Stimulated activated CD8-positive, alpha-beta memory T cell treated with anti-CD3 and anti-CD28 coated beads, Interleukin-15, amount 100 ng/mL, for 4 hours (primary cell): ENCODE measurements at places on chromosomes 7 and 10.
A peak's percentile ranks its signal among the peaks of the same experiment; 100 is the strongest.

- DNase-seq: no peak
These were observed 25.5 kb upstream of the C10orf67 start for GRCh38 chr10:23370106-23370505.

GRCh38 chr7:1368682-1369571, 90.3 kb downstream of the MICALL2 start:
- no peak for DNase-seq

GRCh38 chr7:157073335-157073734, 62.9 kb upstream of the MNX1 start:
- no peak for DNase-seq

DNA sequence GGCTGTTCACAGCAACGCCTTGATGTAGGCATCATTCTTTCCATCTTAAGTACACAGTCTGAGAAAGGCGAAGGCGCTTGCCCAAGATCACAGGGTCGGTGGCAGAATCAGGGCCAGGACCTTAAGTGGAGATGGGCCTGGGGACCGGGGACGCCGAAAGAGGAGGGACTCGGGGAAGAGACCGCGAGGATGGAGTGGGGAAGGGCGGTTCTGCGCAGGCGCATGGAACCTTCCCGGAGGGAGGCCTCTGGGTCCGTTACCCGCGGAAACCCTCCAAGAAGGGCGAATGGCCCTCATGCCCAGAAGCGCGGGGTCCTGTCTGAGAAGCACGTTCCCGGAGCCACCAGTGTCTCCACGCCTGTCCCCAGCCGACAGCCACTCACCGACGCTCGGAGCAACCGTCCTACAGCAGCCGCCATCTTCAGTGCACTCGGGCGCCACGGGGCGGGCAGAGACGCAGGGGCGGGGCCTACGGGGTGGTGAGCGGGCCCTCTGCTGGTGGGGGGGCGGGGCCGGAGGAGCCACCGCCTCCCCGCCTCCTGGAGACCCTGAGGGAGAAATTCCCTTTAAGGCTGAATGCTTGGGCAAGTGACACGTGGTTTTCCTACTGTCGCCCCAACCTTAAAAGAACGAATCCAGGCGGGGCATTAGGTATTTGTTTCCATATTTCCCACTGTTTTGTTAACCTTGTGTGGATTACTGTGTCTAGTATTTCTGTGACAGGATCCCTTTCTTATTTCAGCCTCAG, at the start of gene PRDX3:
PRDX3 (minus strand) TSS at position 441 of the 748 bp plus-strand sequence; CDS start at position 419, 22 bp downstream.
- DNase-seq: peak; percentile 86

- DNase-seq: no peak
These were observed 140.6 kb downstream of the GNAI1 start for GRCh38 chr7:80275192-80275605.

GRCh38 chr7:82167558-82168314, 275.8 kb downstream of the CACNA2D1 start:
- no peak for DNase-seq

GRCh38 chr7:2515424-2516193, 4.0 kb upstream of the LFNG start:
- DNase-seq: no peak

- no peak for DNase-seq
These were observed 220.3 kb downstream of the PHTF2 start for GRCh38 chr7:78018641-78019446.

GRCh38 chr7:154892459-154892858, 110.5 kb downstream of the PAXIP1 start:
- no peak for DNase-seq

DNA sequence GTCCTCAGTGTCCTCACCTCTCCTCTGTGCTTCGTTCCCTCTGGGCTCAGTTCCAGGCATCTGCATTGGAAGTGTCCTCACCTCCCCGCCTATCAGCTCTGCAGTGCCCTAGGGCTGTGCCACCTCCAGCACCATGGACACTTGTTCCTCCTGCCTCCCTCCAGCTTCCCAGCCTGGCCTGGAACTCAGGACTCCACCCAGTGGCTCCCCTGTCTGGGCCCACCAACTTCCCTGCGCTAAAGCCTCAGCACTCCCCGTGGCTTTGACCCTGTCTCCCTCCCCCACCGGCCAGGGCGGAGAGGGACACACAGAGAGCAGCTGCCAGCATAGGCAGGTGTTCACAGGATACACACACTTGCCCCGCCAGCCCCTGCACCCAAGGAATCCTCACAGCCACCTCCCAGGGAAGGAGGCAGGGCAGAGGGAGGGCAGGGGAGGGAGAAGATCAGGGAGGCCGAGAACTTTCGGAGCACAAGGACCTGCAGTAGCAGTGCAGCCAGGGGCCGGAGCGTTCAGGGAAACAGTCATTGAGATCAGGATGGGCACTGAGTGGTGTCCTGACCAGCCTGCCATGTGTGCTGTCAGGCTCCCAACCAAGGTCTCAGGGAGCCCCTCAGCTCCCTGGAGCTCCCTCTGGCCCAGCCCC, 31.3 kb downstream of the ANXA8 start:
- DNase-seq: no peak

GRCh38 chr10:133143200-133143533, 16.9 kb upstream of the KNDC1 start:
- no peak for DNase-seq

DNA sequence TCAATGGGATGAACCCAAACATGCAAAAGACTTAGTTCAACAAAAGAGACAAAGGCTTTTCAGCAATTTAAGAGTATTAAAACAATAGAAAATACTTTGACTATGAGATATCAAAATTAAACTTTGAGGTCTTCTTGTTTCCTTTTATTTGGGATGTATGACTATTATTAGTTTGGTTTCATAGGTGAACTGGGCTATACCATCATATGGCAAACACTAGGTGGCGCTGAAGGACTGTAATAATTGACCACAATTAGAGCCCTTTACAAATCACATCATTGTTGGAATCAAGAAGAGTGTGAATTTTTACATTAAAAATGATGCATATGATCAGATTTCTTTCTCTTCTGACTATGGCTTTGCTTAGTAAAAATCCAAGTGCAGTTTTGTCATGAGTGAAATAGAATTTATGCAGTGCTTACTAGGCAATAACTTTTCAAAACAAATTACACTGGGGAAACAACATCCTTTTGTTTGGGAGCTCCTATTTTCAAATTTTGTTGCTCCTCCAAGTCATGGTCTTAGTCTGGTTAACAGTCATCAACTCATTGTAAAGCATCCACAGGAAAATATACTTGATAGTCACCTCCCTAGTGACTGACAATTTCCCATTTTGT, 14.7 kb upstream of the NXPH1 start:
- no peak for DNase-seq

DNA sequence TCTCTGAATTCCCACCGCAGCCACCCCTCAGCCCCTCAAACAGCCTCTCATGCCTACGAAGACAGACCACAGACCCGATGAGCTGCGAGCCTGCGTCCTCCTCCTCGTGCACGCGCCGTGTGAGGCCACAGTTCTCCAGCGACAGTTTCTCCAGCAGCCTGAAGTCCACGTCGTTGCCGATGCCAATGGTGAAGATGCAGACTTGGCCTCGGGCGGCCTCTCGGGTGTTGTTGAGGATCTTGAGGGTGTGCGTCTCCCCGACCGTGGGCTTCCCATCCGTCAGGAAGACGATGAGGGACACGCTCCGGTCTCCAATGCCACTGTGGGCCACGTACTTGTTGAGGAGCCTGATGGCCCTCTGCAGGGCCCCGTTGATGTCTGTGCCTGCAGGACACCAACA, 87.1 kb downstream of the ITIH5 start:
- no peak for DNase-seq

- DNase-seq: no peak
These were observed 189.2 kb downstream of the CSTF2T start for GRCh38 chr10:51510231-51510630.

DNA sequence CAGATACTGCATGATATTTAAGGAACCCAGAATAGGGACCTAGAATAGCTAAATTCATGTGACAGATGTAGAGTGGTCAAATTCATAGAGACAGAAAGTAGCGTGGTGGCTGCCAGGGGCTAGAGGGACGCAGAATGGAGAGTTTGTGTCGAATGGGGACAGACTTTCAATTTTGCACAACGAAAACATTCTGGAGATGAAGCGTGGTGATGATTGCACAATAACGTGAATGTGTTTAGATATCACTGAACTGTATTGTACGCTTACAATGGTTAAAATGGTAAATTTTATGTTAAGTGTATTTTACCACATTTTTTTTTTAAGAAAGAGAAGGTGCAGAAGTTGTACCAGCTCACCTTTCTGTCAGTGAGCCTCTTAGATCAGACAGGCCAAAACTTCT, 137.8 kb upstream of the TNS3 start:
- DNase-seq: no peak

GRCh38 chr10:16231176-16231575, 205.6 kb upstream of the PTER start:
- DNase-seq: no peak

- DNase-seq: no peak
These were observed 118.7 kb downstream of the SLIT1 start for GRCh38 chr10:97066877-97067555.

DNA sequence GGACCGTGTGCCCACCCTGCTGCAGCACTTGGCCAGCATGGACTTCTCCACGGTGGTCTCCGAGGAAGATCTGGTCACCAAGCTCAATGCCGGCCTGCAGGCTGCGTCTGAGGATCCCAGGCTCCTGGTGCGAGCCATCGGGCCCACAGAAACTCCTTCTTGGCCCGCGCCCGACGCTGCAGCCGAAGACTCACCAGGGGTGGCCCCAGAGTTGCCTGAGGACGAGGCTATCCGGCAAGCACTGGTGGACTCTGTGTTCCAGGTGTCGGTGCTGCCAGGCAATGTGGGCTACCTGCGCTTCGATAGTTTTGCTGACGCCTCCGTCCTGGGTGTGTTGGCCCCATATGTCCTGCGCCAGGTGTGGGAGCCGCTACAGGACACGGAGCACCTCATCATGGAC, 1.4 kb downstream of the RBP3 start:
- DNase-seq: no peak

GRCh38 chr10:106387063-106387462, 777.4 kb downstream of the SORCS1 start:
- DNase-seq: no peak

DNA sequence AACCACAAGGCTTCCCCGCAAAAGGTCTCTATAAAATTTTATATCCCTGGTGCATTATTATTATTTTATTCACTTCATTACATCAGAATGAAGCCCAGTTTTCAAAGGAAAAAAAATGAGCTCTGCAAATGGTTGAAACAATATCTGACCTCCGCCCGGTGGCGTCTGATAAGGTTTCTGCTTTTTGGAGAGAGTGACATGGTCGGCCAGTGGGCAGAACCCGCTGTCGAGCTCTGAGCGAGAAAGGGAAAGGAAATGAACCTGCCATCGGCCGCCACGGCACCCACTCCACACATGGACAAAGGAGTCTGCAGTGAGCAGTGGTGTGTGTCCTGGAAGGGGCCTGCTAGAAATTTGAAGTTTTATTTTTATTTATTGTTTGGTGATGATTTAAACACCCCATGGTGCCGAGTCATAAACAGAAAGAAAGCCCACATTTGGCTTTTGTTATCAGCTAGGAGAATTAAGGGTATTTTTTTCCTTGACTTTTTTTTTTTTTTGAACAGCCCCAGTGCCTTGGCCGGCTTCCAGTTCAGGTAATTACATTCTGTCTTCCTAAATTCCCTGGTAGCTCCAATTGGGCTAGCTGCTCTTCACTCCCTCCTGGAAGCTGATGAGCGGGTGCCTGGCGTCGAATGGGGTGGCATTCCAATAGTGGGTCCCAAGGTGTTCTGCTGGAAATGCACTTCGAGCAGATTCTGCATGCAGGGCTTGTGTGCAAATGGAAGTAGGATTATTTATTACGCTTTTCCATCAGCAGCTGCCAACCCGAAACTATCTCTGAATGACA, 149.4 kb upstream of the MKI67 start:
- no peak for DNase-seq

GRCh38 chr10:85145966-85146365, 817.6 kb downstream of the CCSER2 start:
- DNase-seq: no peak

DNA sequence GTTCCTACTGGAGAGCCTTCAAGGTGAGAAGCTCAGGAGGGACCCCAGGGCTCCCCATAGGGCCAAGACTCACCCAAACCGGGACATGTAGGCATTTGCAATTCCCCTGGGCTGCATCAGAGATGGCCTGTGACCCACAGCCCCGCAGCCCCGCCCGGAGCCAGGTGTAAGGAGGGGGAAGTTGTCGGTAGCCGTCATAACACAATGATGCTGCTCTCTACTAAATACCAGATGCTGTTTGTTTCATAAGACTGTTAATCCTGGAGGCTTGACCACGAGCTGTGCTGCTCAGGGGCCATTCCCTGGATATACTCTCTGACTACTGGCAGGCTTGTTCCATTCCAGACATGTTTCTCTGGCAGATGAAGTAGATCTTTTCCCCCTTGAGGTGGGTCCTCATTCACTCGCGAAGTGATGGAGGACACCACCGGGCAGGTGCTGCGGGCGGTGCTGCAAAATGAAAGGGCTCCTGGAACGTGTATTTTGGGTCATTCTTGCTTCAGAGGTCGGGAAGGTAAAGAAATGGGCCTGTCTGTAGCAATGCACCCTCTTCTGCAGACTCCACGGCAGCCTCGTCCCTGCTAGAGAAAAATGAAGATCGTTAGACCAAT, 61.1 kb downstream of the MKI67 start:
- DNase-seq: no peak

DNA sequence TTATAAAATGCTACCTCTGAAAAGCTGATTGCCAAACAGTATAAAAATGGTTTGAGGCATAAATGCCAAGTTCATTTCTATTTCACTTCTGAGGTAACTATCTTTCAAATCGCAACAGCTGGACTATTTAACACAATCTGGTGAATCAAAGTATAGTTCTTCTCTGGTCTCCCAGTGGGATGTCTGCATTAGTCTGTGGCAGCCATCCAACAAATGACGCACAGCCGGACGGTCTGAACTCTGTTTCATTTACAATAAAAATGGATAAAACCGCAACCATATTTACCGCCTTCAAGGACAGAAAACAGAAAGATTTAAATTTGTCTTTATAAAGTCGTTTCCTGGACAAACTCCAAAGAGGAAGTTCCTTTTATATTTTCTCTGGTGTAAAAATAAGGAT, 41.9 kb downstream of the ENO4 start:
- DNase-seq: no peak

GRCh38 chr10:24721229-24722106, 2.2 kb downstream of the ARHGAP21 start:
- no peak for DNase-seq

DNA sequence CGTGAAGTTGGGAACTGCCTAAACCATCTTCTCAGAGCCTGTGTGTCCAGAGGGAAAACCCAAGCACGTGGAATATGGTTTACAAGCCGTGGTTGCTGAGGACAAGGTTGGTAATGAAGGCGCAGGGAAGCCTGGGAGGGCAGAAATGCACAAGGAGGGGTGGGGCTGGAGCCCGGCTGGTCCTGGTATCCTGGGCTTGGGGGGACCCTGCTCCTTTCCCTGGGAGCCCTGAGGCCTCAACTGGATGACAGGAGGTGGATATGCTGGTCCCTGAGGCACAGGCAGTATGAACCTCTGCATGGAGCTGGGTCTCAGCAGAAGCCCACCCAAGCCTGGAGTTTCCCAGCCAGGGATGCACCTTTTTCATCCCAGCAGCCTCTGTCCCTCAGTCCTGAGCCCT, 80.3 kb upstream of the RET start:
- no peak for DNase-seq
